ENCODE measurements at places on chromosomes 12 and 14.

- no peak for DNase-seq
Observed at GRCh38 chr14:30708157-30708556, 86.0 kb downstream of the SCFD1 start.

GRCh38 chr12:7130701-7131501 lies 730 bp downstream of the CLSTN3 start:
- peak; percentile 27 for DNase-seq

DNA sequence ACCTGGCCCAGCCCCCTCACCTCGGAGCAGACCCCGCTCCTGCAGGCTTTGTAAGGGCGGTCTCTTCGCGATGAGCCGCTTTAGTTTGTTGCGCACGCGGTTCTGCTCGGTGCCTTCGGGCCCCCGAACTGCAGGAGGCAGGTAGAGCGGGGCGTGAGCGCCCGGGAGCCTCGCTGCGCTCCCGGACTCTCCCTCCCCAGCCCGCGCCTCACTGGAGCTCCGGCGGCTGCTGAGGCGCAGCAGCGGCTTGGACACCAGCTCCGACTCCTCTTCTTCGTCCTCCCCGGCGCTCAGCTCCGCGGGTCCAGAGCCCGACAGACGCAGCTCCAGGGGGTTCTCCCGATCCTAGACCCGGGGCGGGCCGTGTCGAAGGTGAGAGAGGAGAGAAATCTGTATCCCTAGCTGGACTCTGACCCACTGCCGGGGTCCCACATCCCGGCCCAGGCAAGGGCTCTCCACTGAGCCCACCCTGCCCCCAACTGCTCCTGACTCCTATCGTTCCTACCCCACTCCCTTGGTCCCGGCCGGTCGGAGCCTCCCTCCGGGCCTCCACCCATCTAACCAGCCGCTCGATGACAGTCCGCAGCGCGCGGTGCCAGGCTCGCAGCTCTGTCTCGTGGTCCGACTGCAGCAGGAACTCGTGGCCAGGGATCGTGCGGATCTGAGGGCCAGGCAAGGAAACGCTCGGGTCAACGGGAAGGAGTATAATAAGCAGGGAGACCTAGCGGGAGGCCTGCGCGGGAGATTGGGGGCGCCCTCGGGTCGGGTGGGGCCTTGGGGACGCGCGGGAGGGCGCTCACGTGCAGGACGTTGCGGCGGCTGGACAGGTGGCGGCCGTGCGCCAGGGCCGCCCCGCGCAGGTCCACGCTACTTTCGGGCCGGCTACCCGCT lies 4.2 kb downstream of the ARHGAP9 start:
- no peak for DNase-seq

- no peak for DNase-seq
Observed at GRCh38 chr12:49330032-49330619, 6.9 kb downstream of the C1QL4 start.

DNA sequence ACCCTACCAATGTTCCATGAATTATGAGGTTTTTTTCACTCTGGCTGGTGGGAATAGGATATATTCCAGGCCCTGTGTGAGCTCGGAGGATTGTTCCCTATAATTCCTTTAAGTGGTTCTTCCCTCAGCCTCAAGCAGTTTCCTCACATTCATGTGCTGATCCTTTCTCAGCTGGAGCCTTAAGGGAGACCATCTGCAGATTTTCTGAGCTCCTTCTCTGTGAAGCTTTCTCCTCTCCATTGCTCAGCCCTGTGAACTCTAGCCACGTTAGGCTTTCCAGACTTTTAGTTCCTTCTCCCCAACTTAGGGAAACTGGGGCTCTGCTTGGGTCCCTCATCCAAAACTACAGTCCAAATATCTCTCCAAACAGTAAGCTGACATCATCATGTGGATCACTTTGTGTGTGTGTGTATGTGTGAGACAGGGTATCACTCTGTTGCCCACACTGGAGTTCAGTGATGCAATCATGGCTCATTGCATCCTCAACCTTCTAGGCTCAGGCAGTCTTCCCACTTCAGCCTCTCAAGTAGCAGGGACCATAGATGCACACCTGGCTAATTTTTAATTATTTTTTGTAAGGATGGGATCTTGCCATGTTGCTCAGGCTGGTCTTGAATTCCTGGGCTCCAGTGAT lies 219.5 kb upstream of the OTX2 start:
- no peak for DNase-seq

GRCh38 chr14:75411214-75411540 lies 16.6 kb upstream of the JDP2 start:
- DNase-seq = no peak

DNA sequence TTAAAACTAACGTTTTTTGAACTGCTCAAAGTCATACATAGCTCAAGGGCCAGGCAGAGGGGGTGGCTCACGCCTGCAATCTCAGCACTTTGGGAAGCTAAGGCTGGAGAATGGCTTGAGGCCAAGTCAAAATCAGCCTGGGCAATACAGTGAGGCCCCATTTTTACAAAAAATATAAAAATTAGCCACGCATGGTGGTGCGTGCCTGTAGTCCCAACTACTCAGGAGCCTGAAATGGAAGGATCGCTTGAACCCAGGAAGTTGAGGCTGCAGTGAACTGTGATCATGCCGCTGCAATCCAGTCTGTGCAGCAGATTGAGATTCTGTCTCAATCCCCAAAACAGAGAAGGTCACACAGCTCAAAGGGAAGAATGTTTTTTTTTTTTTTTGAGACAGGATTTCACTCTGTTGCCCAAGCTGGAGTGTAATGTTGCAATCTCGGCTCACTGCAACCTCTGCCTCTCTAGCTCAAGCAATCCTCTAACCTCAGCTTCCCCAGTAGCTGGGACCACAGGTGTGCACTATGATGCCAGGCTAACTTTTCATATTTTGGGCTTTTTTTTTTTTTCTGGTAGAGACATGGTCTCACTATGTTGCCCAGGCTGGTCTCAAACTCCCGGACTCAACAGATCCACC lies 2.9 kb downstream of the RBM23 start:
- DNase-seq = no peak

- no peak for DNase-seq
Observed at GRCh38 chr12:46177025-46177424, 91.8 kb downstream of the SLC38A1 start.

GRCh38 chr12:104578453-104578852 lies 121.7 kb downstream of the CHST11 start:
- no peak for DNase-seq

DNA sequence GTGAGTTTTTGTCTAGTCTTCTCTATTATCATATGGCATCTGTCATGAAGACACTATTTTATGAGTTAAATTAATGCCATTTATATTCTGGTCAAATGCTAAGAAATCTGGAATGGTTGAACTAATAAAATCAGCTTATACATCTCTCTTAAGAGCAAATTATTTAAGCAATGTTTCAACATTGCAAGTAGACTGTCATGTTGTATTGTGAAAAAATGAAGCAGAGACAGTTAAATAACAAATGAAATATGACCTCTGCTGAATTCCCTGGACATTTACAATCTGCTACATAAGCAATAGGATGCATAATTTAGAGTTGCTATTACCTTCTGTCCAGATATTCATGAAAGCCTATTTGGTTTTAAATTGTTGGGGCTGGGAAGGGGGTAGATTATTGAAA lies 30.6 kb downstream of the NAV3 start:
- DNase-seq = no peak

GRCh38 chr12:4287325-4288211 lies 14.0 kb downstream of the CCND2 start:
- DNase-seq = no peak

DNA sequence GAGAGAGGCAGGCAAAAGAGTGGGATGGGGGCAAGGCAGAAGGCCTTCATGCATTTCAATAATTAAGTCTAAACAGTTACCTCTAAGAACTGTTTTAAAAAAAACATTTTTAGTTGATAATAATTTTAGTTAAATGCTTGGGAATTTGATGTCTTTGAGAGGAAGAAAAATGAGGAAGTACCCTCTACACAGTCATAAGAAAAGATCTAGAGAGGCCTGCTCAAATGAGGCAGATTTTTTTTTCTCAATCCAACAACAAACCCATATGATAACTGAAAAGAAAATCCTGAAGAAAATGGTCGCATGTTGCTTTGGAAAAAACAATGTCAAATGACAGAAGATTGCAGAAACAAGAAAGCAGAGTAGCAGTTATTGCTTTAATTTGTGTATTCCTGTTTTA lies 25.6 kb downstream of the SINHCAF start:
- DNase-seq = no peak

- DNase-seq = no peak
Observed at GRCh38 chr12:31966558-31967205, 7.5 kb downstream of the RESF1 start.

GRCh38 chr14:71629250-71629649 lies 303.0 kb upstream of the RGS6 start:
- DNase-seq = no peak

DNA sequence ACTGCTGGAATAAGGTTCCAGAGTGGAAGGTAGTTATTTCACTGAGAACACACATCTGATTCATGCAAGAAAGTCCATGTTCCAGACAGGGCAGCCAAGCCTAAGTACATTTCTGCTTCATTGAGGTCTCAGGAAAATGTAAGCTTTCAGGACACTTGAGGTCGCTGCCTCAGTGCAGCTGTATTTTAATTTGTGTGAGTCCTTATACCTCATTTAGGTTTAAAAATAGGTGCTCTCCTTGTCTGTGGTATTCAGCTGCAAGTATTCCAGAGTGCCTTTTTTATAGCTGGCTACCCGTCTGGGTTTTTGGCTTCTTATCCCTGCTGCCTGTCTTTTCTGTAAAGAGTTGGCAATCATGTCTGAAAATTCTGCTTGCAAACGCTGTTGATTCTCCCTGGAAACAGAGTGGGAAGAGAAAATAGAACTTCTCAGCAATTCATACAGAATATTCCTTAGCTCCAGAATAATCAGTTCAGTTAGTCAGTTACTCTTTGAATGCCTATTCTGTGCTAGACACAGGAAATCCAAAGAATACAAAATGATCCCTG lies 45.3 kb upstream of the PLBD1 start:
- DNase-seq = no peak

GRCh38 chr14:28704153-28704552 lies 62.4 kb upstream of the FOXG1 start:
- DNase-seq = no peak

DNA sequence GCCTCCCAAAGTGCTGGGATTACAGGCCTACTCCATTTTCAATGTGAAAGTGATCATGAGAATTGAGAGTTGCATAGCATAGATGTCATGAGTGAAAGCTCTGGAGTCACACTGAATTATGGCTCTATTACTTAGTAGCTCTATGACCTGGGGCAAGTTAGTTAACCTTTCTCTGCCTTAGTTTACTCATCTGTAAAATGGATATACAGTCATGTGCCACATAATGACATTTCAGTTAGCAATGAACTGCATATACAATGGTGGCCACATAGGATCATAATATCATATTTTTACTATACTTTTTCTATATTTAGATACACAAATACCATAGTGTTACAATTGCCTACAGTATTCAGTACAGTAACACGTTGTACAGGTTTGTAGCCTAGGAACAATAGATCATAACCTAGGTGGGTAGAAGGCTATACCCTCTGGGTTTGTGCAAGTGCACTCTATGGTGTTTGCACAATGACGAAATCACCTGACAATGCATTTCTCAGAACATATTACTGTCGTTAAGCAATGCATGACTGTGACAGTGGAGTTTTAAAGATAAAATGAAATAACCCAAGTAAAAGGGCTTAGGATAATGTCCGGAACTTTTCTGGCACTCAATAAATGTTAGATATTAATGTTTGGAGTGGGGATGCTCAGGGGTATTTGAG lies 53.1 kb downstream of the ZFYVE26 start:
- no peak for DNase-seq

GRCh38 chr12:103802586-103802886 lies 38.5 kb downstream of the NT5DC3 start:
- DNase-seq = no peak

DNA sequence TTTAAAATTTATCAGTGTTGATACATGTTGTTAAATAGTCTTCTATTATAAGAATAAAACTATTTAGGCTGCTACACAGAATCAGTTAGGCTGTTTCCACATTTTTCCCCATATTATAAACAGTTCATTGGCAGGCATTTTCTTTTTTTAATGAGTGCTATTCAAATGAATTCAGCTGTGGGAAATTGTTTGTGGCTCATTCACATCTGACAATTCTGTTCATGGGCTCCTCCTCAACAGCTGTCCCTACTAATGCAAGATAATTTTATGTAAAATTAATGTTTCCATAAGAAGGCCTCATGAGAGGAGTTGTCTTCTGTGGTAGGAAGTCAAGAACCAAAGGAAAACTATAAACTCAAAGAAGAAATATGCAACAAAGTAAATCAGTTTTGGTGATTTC lies 218.0 kb downstream of the PPFIA2 start:
- no peak for DNase-seq

- DNase-seq = no peak
Observed at GRCh38 chr12:45966486-45966885, 23.9 kb downstream of the SCAF11 start.

GRCh38 chr14:81351205-81351604 lies 48.9 kb downstream of the STON2 start:
- DNase-seq = no peak

DNA sequence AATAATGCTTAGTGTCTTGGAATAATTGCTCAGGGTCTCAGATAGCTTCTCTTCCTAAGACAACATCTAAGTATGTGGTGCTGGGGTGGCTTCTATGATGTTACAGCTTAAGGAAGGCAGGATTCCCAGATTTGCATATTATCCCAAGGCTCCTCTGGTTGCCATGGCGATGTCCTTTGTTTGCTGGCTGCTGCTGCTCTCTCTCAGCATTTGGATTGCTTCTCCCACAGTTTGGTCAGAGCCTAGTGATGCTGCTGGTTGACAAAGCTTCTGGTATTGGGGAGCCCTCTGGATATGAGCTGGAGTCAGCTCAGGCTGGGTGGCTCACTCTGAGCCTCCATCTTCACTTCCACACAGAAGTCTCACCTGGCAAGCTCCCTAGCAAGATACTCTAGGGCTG lies 56.4 kb upstream of the FBXO33 start:
- DNase-seq = no peak

DNA sequence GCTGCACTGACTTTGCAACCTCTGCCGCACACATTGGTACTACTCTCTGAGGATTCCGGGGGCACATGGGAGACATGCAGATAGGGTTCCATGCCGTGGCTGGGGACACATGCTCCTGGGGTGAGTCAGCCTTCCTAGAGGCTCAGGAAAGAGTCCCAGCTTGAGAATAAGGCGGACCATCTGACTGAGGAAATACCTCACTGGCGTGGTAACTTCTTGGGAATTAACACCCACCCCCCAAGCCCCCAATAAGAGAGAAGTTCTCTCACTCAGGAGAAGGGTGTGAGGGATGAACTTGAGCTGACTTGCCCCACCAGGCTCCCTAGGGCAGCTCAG lies 23.2 kb downstream of the PLXNC1 start:
- DNase-seq = no peak

DNA sequence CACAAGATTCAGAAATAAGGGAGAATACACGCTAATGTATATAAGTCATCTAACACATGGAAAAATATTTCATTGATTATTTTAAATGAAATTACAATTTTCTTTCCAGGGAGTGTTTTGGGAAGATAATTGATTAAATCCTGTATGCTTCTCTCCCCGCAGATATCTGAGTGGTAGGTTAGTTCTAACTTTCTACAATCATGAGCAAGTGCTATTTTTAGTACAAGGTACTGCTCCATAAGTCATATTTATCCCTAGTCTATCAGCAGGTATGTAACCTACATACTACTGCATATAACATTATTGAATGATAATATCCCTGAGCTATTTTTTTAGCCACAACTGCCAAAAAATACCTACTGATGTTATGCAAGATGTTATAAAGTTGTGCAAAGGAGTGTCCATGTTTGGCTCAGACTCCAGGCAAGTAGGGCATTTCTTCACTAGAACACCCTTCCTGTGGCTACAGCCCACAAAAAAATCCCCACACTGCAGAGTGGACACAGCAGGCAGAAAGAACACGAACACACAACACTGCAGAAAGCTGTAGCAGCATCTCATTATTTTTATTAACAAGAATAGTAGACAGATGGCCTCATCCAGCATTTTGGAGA lies 87.0 kb downstream of the SEC23A start:
- no peak for DNase-seq

- no peak for DNase-seq
Observed at GRCh38 chr14:75461303-75461702, 33.5 kb downstream of the JDP2 start.
